ENCODE measurements at places on chromosomes 16 and 17. TPM values are rescaled to one million over a fixed set of nuclear protein-coding genes. Genes with fewer than 3 reads are reported as not detected.
A peak's percentile ranks its signal among the peaks of the same experiment; 100 is the strongest.

- no peak for DNase-seq
These were observed 16.5 kb downstream of the NFE2L1 start for GRCh38 chr17:48064638-48065037.

DNA sequence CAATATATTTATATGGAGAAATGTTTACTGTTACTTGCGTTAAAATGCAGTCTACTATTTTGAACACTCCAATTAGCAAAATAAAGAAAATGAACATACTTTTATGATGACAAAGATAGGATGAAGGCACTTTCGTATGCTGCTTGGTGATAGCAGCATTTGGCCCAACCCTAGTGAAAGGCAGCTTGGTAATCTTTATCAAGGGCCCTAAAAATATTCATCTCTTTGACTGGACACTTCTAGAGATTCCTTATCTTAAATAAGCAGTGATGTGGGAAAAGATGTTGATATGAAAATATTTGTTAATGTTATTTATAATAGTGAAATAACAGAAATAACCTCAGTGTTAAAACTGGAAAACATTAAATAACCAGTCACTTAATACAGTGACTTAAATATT lies 79.4 kb downstream of the NF1 start:
- DNase-seq = no peak

GRCh38 chr16:84614073-84614459 lies 3.8 kb downstream of the COTL1 start:
- no peak for DNase-seq

- no peak for DNase-seq
These were observed 33.4 kb downstream of the PSME3IP1 start for GRCh38 chr16:57152096-57153093.

DNA sequence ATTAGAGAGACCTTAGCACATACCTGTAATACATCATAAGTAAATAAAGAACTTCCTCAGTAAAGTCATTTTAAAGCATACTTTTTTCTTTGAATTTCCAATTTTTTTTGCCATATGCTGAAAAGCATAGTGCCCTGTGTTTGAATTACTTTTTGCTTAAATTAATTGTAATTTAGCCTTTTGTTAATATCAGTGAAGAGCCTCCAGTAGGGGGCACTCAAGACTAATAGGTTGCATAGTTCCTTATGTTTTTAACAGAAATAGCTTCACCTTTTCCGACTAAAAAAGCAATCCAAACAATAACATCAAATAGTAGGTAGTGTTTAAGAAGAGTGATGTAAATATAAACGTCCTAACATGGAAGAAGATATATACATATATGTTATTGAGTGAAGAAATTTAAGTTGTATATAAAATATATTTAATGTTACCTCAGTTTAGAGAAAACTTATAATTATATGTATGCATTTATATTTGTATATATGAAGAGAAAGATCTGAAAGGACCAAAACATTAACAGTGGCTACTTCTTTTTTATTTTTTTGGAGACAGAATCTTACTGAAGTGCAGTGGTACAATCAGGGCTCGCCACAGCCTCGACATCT lies 18.6 kb downstream of the RAD51C start:
- DNase-seq = peak; percentile 32

- DNase-seq = no peak
These were observed 216.5 kb downstream of the TMEM114 start for GRCh38 chr16:8373676-8374431.

GRCh38 chr17:21037117-21037803 lies 5.6 kb downstream of the USP22 start:
- no peak for DNase-seq

- no peak for DNase-seq
These were observed 78.1 kb upstream of the GNAO1 start for GRCh38 chr16:56113223-56113622.

MAP2K6 gene
- total RNA-seq = 3.2 TPM

NR1D1 gene
- total RNA-seq = 17.1 TPM

Data from left cardiac atrium (tissue), 4 donors.